ENCODE measurements at places on chromosomes 12 and 14.

DNA sequence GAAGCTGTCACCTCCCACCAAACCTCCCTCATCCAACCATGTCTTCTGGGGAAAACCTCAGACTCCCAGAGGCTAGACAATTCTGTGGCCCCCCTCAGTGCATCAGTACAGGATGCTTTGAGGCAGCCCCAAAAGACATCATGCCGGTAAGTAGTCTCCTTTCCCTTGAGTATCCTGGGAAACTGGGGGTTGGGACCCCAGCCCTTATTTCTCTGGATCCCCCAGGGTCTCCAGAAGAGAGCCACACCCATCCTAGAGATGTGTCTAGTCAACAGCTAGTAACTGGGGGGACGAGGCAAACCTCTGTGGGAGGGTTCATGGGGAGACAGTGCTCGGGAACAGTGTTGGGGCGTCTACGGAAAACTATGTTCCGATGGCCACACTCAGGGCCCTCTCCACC is 974.2 kb upstream of the TMEM132C start:
- DNase-seq: no peak

DNA sequence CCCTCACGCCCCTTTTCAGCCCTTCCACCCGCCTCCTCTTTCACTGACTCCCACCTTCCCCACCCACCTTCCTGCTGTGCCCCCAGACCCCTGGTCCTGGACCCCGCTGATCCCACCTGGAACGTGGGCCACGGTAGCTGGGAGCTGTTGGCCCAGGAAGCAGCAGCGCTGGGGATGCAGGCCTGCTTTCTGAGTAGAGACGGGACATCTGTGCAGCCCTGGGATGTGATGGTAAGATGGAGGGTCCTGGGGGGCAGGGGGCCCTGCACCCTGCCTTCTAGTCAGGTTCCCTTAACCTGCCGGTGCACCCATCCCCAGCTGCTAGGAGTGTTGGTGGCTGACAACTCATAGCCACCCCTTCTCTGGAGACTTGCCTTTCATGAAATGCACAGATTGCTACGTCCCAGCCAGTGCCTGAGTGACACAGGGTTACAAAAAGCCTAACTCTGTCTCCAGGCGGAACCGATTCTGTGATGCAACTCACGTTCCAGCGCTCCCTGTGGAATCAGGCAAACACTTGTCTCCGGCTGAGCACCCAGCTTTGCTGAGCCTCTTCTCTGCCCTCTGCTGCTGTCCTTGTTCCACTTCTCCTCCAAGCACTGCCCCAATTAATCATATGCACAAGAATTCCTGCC is 15.0 kb upstream of the OAS2 start:
- DNase-seq: no peak

DNA sequence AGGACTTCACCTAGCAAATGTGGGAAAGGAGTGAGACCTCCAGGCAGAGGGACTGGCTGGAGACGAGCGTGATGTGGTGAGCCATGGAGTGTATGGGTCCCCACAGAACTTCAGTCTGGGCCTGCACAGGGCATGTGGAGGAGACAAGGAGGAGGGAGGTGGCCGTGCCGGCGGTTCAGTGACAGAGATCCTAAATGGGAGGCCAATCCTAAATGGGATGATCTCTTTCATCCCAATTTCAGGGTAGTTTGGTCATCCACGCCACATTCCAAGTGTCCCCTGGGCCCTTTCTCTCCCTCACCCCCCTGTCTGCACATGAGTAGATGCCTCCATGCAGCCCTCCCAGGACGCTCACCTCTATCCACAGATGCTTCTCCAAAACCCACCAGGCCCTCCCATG is 13.2 kb downstream of the SERPINA5 start:
- no peak for DNase-seq

DNA sequence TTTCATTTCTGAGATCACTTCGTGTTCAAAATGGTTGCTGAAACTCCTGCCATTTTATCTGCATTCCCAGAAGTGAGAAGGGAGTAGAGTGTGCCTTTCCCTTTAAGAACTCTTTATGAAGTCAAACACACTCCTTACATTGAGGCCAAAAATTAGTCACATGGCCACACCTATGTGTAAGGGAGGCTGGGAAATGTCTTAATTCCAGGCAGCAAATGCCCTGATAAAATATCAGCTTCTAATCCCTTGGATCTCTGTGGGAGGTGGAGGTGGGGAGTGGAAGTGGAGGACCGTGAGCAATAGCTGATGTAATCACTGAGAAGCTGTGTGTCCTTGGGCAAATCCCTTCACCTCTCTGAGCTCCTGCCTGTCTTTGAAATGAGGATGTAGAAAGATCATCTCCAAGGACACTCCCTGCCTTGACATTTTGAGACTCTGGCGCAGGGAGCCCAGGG is 22.7 kb upstream of the ANKRD9 start:
- no peak for DNase-seq

DNA sequence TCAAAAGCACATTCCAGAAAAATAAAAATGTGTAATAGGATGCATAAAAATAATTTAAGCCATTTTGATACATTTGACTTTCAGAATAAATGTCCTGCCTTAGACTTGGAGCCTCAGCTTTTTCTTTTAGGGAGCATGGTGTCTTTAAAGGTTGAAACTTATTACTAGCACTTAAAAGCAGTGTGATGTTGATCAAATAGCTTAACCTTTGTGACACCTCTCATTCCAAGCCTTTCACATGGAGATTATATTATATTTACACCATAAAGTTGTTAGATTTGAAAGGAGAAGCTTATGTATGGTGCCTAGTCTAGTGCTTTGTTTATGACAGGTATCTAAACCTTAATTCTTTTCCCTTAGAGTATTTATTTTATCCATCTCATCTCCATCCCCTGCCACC is 61.9 kb downstream of the KTN1 start:
- no peak for DNase-seq

DNA sequence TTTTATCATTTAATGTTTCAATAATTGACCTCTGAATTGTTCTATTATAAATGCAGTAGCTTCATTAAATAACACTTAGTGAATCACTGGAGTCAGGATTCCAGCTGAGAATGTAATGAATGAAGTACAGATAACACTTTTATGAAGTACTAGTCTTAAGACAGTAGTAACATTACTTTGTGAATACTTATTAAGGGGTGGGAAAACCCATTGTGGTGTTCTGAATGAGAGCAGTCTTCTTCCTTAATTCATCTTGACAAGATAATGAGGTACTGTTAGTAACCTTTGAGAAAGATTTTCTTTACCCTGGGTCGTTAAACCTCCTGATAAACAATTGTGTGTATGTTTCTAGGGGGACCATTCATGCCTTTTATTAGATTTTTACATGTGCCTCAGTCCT is 12.7 kb downstream of the NUP107 start:
- DNase-seq: no peak

- no peak for DNase-seq
Observed at GRCh38 chr14:31746326-31746725, 185.1 kb downstream of the NUBPL start.

DNA sequence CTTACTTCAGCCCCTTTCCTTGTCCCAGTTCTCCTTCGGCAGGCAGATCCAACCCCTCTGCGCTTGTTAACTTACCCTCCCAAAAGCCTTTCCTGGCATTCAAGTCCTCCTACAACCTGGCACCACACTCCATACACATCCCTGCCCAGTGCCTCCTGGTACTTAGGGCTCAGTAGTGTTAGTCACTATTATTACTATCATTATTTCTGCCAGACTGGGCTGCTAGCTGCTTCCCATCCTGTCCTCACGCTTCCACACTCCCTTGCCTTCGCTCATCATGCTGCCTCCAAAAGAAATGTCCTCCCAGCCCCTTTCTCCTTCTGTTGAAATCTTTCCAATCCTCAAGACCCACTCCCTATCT is 1.6 kb upstream of the HDAC7 start:
- DNase-seq: no peak

GRCh38 chr14:76472199-76472723 is 96.3 kb downstream of the ESRRB start:
- DNase-seq: no peak

- no peak for DNase-seq
Observed at GRCh38 chr14:67764496-67764895, 51.9 kb downstream of the ZFYVE26 start.

DNA sequence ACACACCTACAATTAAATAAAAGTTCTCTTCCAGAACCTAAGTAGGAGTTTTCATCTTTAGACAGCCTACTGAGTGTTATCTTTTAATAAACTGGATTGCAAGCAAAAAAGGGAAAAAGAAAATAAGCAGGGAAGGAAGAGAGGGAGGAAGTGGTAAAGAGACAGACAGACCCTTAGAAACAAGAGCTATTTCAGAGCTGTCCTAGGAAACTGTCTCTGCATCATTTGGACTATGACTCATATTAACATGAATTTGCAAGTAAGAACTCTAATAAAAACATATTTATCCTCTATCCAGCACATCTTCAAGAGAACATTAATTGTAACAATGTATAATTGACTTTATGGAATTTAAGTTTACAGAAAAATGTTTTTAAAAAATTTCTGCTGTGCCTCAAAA is 438.8 kb upstream of the USP15 start:
- DNase-seq: no peak

- no peak for DNase-seq
Observed at GRCh38 chr12:84862186-84862585, 50.4 kb downstream of the SLC6A15 start.

DNA sequence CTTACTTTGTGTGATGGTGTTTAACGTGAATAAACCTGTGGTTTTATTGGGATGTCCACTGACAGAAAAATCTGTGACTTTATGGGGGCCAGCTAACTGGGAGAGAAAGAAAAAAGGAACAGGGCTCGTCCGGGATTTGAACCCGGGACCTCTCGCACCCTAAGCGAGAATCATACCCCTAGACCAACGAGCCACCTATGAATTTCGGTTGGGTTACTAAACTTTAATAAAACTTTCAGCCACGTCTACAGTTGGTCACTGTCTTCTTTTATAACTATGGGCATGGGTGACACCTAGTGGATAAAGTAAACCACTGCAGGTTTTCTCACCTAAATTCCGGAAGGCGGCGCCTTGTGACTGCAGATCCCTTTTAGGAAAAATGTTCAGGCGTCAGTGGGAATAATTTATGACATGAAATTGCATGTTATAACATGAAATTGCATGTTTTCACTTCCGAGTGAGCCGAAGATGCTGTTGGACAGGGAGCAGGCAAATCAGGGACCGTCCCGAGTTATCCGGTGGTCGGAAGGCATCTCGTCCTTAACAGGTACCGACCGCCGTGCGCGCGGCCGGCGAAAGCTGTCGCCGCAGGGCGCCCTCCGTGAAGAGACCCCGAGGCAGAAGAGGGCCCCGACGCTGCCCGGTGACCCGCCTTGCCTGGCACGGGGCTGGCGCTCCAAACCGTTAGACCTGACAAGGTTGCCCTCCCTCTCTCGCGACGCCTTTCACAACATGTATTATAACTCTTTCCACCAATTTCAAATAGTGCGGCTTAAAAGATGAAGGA is 18.2 kb upstream of the RNASE12 start:
- no peak for DNase-seq

GRCh38 chr12:121240062-121240420 is 30.1 kb downstream of the P2RX4 start:
- DNase-seq: no peak
